ENCODE measurements at places on chromosomes 12 and 14.

GRCh38 chr14:32217301-32217700 lies 14.2 kb upstream of the RNU6-8 start:
- DNase-seq: no peak

DNA sequence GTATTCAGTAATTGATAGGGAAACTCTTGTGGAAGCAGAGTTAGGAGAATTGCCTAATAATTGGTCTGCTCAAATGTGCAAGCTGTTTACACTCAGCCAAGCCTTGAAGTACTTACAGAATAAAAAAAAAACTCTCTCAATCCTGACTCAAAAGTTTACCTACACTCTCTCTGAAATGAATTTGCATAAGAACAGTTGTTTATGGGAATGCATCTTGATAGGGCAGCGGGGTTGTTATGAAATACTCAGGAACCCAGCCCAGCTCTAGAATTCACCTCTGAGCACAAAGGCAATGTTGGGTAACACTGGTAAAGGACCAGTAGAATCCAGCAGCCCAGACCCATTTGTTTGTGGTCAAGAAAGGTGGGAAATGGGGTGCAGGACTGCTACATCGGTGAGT lies 267.0 kb downstream of the CPNE8 start:
- DNase-seq: no peak

DNA sequence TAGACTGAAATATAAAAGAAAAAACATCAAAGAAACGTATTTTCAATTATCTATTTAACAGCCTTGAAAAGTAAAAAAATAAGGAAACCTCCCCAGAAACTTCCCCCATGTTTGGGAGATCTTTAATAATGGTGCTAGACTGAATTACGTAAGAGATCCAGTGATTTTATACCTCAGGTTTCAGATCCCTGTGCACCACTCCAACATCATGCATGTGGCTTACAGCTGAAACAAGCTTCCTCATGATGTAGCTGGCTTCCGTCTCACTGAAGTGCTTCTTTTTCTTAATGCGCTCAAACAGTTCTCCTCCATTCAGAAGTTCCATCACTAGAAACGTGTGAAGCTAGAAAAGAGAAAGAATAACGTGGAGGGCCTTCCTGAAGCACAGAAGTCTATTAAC lies 78.0 kb upstream of the TTC7B start:
- no peak for DNase-seq

DNA sequence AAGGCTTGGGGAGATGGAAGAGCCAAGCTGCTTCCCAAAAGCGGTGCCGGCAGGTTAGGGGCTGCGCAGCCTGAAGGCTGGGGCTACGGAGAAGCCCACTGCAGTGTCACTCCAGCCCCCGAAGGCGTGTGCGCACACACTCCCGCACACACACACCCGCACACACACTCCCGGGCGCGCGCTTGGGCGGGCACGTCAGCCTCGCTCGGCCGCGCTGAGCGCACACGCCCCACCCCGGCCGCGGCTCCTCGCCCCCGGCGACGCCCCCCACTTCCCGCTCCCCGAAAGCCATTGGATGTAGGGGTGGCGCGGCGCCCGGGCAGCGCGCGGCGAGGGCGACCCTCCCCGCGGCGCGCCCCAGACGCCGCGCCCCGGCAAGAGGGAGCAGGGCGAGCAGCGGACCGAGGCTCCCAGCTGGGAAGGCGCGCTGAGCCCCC lies at the start of gene KCNK10:
KCNK10 (minus strand) TSS at position 184 of the 437 bp plus-strand sequence. CDS start 471 bp downstream, outside the sequence.
- DNase-seq: no peak

DNA sequence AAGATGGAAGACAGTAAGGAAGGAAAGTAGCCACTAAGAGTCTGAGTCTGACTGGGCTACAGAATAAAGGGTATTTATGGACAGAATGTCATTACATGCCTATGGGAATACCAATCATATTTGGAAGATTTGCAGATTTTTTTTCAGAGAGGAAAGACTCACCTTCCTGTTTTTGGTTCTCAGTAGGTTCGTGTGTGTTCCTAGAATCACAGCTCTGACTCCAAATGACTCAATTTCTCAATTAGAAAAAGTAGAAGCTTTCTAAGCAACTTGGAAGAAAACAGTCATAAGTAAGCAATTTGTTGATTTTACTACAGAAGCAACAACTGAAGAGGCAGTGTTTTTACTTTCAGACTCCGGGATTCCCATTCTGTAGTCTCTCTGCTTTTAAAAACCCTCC lies 15.4 kb upstream of the PAPLN start:
- DNase-seq: no peak

GRCh38 chr12:70555081-70555480 lies 82.1 kb downstream of the PTPRB start:
- no peak for DNase-seq
